Pulmonary artery endothelial cell (primary cell): ENCODE measurements at places on chromosomes 3 and 15. TPM values are rescaled to one million over a fixed set of nuclear protein-coding genes. Genes with fewer than 3 reads are reported as not detected.

Gene CADPS
- total RNA-seq, result not detected in 2 replicates

Gene SCAMP5
- total RNA-seq, result 3.5 and 5.9 TPM in 2 replicates

Gene DUOXA2
- not detected in 2 replicates for total RNA-seq

Gene GOLGA8R
- total RNA-seq, result 1.1 and 1.3 TPM in 2 replicates

Gene SLC28A1
- not detected in 2 replicates for total RNA-seq

Gene THRB
- total RNA-seq, result 0.14 and 0.33 TPM in 2 replicates

Gene UBAP1L
- total RNA-seq, result 0.40 and 1.1 TPM in 2 replicates

Gene GDPGP1
- total RNA-seq, result 7.3 and 10.2 TPM in 2 replicates

Gene ZNF619
- total RNA-seq, result 6.7 and 7.7 TPM in 2 replicates

Gene RTP1
- not detected in 2 replicates for total RNA-seq

Gene GPR87
- total RNA-seq, result 0.07 TPM in 1 of 2 replicates, not detected in the other

Gene TRMT10C
- 38.8 and 39.9 TPM in 2 replicates for total RNA-seq

Gene GP9
- not detected in 2 replicates for total RNA-seq

Gene TSEN2
- 14.8 and 18.5 TPM in 2 replicates for total RNA-seq

Gene ATP10A
- not detected in 2 replicates for total RNA-seq

Gene LMLN
- total RNA-seq, result 3.4 and 5.7 TPM in 2 replicates

Gene MRPS22
- 70.3 and 81.4 TPM in 2 replicates for total RNA-seq

Gene ARPIN
- 12.5 and 13.0 TPM in 2 replicates for total RNA-seq

Gene PLCH1
- total RNA-seq, result 0.04 and 0.07 TPM in 2 replicates

Gene KCNMB2
- not detected in 2 replicates for total RNA-seq

Gene SLITRK3
- not detected in 2 replicates for total RNA-seq

Gene CHRD
- 0.11 and 0.20 TPM in 2 replicates for total RNA-seq

Gene IL5RA
- total RNA-seq, result not detected in 2 replicates

Gene TNNC1
- 0.18 TPM in 1 of 2 replicates, not detected in the other for total RNA-seq
